NCI-H226 (cell line): ENCODE measurements at places on chromosomes 5 and 9.

DNA sequence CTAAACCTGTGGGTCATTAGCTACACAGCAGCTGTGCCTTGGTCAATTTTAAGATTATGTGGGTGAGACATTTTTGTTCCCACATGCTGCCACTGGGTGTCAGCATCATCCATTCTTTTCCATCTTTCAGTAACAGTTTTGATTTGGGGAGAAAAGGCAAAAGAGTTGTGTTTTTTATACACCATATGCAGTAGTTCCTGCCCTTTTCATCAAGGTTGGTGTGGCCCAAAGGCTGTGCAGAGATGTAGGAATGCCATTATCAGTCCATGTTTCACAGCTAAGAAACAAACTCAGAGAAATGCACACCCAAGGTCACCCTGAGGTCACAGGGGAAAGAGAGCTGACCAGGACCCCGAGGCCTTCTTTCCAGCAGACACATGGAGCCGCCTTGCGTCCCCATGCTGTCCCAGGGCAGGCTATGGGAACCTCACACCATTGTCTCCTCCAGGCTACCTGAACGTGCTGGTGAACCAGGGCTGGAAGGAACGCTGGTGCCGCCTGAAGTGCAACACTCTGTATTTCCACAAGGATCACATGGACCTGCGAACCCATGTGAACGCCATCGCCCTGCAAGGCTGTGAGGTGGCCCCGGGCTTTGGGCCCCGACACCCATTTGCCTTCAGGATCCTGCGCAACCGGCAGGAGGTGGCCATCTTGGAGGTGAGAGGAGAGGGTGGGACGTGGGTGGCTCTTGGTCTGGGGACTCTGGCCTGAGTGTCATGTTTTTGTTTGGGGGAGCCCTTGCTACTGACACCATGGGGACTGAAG, 27.8 kb upstream of the GRPEL2 start:
- DNase-seq: peak; percentile 25

DNA sequence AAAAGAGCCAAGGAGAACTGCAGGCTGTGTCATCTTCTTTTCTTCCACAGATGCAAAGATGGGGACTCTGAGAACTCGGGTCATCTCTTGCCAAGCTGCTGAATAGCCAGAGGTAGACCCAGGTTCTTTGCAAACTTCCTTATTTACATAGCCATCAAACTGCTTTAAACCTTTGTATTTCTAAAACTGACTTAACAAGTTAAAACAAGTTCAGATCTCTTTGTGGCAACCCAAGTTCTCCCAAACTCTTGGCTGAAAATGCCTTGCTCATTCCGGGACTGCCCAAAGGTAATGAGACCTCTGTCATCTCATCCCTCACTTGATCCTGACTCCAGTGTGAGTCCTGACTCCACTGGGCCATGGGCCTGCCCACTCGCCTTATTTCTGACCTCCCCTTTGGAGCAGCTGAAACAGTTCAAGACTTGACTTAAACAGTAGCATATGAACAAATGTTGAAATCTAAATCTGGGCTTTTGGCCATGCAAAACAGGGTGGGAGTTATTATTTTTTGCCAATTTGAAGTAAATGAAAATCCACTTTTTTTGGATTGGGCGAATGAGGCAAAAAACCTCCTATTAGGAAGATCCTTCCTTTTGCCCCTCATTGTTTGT, 50.6 kb downstream of the FBXL7 start:
- DNase-seq: no peak

- no peak for DNase-seq
Observed at GRCh38 chr9:89448821-89449220, 49.1 kb downstream of the SEMA4D start.

GRCh38 chr9:124506931-124507879, at the start of gene NR5A1:
TSS of gene NR5A1 (minus strand) at chr9:124507399. CDS start at chr9:124503395, 4,004 bp downstream.
- DNase-seq: no peak

DNA sequence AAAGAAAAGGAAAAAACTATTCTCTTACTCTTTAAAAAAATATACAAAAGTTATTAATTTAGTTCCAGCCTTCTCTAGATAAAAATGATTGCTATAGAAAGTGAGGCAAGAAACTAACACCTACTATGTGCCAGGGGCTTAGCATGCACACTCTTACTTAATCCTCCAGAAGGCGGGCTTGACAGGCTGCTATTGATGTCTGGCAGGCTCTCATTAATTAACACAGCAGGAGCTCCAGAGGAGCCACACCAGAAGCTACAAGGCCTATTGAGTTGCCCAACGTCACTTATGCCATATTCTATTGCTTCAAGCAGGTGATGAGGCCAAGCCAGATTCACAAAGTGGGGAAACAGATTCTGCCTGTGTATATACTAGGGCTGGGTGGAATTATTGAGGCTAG, 54.6 kb upstream of the CLINT1 start:
- DNase-seq: no peak
